Left ventricle myocardium superior (tissue), 1 donor: ENCODE measurements at places on chromosomes 7 and 10.

DNA sequence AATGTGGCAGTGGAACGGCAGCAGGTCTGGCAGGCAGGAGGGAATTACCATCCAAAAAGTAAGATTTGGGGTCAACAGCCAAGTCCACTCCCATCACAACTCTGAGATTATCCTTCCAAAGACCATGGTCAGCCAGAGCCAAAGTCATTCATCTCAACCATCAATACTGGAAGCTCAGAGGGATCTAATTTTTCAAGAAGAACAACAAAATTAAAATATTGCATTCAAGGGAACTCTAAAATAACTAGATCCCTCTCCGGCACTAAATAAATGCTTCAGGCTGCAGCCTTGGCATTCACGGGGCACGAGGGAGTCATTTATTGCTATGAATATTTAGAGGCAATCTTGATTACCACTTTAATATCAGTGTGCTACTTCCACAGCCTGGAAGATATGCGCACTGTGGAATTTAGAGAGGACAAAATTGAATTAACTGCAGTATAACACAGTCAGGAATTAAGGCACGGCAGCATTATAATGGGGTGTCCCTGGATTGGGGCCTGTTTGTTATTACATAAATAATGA, 102.0 kb downstream of the ADAM12 start:
- DNase-seq, result no peak

DNA sequence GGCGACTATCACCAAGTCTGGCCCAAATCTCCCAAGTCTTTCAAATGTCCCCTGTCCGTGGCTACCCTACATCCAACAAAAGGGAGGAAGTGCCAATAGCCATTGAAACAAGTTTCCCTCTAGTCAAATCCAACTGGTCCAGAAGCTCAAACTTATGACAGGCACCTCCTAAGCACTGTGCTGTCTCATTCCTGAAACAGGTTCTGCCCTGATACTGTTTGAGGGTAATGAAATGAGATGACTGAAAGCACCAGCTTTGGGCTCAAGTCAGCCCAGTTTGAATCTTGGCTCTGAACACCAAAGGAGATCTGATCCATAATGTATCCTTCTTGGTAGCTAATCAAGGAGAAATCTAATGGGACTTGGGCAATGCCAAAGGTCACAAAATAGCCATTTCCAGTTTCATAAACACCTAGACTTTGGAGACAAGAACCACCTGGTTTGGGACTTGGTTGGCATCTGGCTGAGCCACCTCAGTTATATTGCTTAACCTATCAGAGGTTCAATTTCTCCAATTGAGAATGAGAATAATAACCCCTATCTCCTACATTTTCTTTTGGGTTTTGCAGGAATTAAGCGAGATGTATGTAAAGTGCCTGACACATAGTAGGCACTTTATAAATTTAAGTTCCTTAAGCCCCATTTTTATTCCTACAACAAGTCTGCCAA, 34.7 kb upstream of the ARID5B start:
- DNase-seq, result no peak

DNA sequence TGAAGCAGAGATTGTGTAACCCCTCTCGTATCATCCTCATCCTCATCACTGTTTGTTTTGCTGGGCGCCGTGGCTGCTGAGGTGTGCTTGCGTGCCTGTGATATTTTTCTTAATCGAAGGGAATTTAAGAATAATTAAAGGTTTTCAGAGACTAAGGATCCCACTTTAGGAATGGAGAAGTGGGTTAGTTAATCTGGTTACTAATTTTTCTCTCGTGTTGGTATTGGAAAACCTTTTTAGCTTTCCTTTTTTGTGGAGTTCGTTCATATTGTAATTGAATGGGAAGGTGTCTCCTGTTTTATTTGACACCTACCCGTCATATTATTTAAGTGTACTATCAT, 1.3 kb downstream of the UBN2 start:
- no peak for DNase-seq

- no peak for DNase-seq
Measured at GRCh38 chr7:123004931-123005330, 9.4 kb upstream of the TAS2R16 start.

GRCh38 chr10:98269435-98269912, 1.5 kb upstream of the LOXL4 start:
- peak; percentile 89 for DNase-seq

DNA sequence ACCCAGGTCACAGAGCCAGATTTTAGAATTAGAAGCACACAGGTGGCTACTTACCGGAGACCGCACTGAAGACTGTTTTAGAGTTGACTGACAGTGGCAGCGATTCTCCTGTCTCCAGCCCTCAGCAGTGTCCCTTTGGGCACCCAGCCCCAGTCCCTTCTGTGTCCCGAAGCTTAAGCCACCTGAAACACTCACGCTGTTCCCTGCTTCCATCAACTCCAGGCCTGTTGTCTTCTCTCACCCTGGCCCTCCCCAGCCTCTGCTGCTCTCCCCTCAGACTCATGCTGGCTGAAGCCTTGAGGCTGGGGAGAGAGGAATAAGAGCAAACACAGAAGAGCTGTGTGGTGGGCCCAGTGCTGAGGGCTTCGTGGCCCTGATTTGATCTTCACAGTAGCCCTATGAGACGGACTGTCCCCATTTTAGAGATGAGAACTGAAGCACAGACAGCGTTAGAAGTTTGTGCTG, 10.6 kb downstream of the SAP25 start:
- no peak for DNase-seq

- no peak for DNase-seq
Measured at GRCh38 chr7:150374026-150374425, 5.1 kb upstream of the ZNF775 start.

GRCh38 chr7:120740348-120740747, 117.6 kb downstream of the TSPAN12 start:
- no peak for DNase-seq

- DNase-seq, result peak; percentile 28
Measured at GRCh38 chr7:150961510-150962289, 16.4 kb downstream of the KCNH2 start.
